ENCODE measurements at places on chromosomes 1 and 21.
A peak's percentile ranks its signal among the peaks of the same experiment; 100 is the strongest.

- DNase-seq: no peak
Observed at GRCh38 chr1:177228693-177229065, 57.9 kb downstream of the BRINP2 start.

DNA sequence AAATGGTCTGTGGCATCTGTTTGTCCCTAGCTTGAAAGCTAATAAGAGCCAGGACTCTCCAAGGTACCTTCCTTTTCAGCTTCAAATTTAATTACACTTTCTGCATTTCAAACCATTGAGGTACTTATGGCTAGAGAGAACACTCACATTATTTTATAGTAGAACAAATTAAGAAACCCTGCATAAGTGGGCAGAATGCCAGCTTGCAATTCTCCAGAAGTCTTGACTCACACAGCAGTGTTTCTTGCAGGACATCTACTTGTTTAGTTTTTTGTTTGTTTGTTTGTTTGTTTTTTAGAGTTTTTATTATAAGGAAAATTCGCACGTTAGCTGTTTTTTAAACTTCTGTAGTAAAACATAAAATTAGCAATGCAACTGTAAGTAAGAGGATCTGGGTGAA lies 397.2 kb downstream of the NEGR1 start:
- no peak for DNase-seq

GRCh38 chr1:97245026-97245425 lies 523.4 kb downstream of the PTBP2 start:
- DNase-seq: no peak

- DNase-seq: no peak
Observed at GRCh38 chr1:16971341-16972188, 8.9 kb downstream of the MFAP2 start.

GRCh38 chr1:31587720-31588423 lies 11.6 kb downstream of the TINAGL1 start:
- no peak for DNase-seq

GRCh38 chr1:51524817-51525216 lies 5.8 kb upstream of the EPS15 start:
- no peak for DNase-seq

- DNase-seq: no peak
Observed at GRCh38 chr1:201085902-201086735, 26.1 kb downstream of the CACNA1S start.

- DNase-seq: no peak
Observed at GRCh38 chr1:212920896-212921295, 29.4 kb upstream of the VASH2 start.

DNA sequence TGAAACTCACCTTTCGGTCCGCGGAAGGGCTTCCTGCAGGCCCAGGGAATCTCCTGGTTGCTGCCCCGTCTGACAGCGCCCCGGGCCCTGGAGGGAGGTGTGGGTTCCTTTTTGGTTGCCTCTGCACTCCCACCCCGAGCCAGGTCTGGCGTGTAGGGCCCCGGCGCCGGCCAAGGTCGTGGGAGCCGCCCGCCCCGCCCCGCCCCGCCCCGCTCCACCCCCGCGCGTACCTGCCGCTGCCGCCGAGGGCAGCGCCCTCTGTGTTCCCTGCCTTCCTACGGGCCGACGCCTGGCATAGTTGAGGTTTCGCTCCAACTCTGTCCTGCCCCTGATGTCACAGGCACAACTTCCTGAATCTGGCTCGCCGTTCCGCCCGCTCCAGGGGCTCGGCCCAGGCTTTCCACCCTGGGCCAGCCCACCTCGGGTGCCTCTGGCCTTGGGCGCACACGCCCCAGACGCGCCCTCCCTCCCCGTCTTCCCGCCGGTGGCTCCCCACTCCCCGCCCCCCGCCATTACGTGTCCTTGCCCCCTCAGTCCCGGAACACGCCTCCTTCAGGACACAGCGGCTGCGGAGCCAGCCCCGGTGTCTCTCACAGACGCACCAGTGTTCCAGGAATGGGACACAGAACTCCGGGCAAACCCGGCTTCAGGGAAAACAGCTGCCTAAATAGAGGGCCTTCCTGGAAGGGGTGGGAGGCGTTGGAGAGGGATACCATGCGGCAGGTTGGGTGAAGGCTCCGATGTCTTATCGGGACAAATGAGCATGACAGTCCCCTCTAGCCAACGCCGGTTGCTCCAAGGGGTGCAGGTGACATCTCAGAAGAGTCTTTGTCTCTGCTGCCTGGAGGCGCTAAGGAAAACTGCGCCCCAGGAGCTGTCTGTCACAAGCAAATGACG lies at the start of gene KIAA0040:
Gene KIAA0040 (minus strand): TSS at position 147 of the 897 bp plus-strand sequence. CDS start 31,763 bp downstream, outside the sequence.
- peak; percentile 32 for DNase-seq

GRCh38 chr1:76232666-76233065 lies 158.1 kb downstream of the ST6GALNAC3 start:
- no peak for DNase-seq

DNA sequence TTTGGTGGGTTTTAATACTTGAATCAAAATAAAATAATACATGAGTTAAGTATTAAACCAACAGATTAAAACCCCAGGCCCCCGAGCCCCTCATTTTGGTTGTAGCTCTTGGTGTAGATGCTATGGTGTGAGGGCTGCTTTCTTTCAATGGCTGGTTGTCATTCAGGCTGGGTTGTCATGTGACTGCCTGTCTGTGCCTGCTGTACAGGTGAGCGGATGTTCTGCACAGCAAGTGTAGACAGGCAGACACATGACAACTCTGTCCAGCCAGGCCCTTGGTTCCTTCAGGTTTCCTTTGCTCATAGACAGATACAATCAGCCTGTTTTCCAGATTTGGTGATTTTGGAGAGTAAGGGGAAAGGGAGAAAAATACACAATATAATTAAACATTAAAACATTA lies 281.9 kb upstream of the C1orf105 start:
- DNase-seq: no peak

GRCh38 chr1:172118618-172119017 lies 277.3 kb downstream of the DNM3 start:
- DNase-seq: no peak
